ENCODE measurements at places on chromosomes 6 and 20.
A peak's percentile ranks its signal among the peaks of the same experiment; 100 is the strongest.

GRCh38 chr20:42309050-42309449, 690.9 kb upstream of the CHD6 start:
- DNase-seq = no peak

DNA sequence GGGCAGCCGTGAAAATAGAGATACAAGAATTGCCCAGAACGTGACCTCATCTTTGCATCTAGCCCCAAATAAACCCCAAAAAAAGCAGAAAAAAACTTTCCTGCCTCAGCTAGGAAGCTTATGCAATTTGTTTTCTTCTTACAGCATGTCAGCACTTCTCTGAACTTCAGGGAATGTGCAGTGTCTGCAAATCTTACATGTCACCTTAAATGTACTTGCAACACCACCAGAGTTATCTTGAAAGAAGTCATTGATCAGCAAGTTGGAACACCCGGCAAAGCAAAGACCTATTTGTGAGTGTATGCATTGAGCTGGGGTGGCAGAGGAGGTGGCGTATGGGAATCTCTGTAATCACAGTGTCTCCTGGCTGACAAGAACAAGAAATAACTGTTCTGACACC, 123.4 kb downstream of the PKHD1 start:
- DNase-seq = no peak

DNA sequence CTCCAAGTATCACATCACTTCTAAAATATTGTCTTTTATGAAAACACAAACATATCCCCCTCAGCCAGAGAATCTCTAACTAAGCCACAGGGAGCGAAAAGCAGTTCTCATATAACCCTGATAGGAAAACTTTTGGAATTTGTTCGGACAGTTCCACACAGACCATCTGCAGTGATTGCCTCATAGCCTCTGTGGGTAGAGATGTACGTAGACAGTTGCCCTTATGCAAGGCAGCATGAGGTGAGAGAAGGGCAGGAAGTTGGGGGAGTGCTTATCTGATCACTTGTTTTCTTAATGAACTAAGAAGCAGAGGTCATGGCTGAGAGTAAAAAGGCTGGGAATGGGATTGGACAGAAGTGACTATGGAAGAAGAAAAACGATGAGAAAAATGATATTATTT, 39.6 kb downstream of the SLC23A2 start:
- peak; percentile 60 for DNase-seq

GRCh38 chr20:9143926-9144325, 75.0 kb downstream of the PLCB4 start:
- DNase-seq = no peak

DNA sequence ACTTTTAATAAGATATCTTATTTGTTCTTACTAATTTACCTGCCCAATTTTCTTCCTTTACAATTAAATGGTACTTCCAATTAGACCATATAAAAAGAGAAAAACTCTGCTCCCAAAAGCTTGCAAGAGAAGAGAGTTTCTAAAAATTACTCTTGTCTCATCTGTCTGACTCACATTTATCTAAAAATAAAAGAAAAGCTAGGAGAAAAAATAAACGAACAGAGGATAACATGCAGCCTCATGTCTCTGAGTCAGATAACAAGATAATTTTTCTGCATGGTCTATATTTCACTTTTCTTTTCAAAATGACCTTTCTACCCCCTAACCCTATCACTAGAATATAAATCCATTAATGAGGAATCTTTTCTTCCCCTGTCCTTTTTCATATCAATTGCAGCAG, 127.2 kb upstream of the TCF21 start:
- no peak for DNase-seq

DNA sequence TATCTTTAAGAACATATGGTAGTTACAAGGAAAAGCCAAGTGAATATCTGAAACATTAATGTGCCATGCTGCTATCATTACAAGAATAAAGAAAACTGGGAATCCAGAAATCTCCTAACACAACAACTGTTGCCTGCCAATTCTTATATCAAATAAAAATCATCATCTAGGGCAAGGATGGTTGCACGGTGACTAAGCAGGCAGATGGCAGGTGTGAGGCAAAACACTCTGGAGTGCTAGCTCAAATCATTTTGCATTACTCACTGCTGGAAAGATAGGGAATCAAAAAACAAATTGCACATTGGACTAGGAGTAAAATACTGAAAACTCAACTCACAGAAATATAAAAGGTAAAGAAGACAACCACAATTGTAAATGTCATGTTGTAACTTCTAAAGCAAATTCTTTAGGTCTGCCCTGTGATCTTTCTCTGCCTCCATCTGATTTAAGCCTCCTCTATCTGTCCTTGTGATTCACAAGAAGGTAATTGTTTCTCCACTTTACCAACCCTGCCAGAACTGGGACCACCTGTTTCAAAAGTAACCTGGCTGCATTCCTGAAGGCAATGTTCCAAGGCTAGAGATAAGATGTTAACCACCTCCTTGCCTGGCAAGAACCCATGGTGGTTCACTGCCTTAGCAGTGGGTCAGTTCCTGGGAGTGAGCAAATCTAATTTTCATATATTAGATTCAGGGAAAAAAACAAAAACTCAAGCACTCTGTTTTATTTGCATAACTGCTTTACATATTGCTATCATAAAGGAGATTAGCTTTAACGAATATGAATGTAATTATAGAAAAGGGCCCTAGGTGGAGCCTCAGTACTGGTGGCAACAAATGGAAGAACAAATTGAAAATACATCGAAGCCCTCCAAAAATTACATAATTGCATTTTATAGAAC, 33.1 kb upstream of the LCA5 start:
- no peak for DNase-seq

DNA sequence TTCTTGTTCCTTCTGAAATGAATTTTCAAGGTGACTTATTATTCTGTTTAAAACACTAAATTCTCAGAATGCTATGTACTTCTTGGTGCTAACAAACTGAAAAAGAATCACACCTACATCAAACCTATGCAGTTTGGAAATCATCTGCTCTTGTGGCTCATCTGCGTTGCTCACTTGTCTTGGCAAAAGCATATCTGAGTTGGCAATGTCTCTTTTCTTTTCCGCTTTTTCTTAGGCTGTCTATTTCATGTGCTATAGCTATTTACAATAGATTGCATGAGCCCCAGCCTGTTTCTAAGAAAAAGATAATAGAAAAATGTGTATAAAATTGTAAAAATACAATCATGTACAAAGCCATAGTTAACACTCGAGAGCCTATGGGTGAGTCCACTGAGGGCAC, 348.9 kb upstream of the AGPAT4 start:
- no peak for DNase-seq

DNA sequence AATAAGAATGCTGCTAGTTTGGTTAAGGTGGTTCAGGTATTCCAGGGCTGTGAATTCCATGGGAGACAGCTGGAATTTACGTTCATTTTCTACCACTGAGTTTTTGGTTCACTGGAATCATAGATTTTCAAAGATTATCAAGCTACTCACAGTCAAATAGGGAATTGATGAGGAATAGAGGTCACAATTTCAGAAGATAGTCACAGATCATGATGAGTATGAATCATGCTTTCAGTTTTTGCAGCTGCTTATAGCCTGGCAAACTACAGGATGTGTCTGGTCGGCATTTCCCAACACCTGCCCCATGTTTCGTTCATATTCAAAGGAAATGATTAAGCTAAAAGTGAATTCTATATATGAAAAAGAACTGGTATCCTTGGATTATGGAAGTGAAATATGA, 58.7 kb downstream of the BCKDHB start:
- DNase-seq = no peak

DNA sequence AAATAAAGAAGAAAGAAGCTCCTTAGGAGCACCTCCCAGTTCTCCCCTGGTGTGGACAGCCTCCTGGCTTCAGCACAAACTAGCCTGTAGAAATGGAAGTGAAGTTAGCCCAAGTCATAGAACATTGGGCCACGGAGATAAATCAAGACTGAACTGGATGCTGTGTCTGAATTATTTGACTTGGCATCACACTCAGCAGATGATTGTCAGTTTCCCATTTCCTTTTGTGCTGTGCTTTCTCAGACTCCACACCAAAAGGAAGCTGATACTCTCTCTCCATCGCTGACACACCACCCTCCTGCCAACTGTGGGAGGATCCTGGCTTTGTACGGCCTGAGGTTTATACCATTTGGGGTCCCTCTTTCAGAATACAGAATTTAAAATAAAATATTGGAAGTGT, 209.8 kb downstream of the TFAP2A start:
- no peak for DNase-seq

DNA sequence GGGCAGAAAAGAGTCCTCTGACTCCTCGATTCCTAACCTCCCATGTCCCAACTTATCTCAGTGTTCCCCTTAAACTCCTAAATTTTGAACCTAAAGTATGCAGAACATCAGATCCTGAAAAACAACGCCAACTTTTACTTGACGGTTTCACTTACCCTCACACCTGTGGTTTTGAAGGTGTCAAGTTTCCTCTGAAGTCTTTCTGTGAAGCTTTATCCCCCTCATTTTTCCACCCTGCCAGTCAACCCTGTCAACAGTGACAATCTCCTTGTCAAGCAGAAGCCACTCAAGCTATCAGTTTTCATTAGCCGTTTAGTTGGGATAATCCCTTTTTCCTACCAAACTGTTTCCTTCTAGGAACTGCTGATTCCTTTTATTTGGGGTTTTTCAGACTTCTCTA, 245.4 kb upstream of the PREP start:
- DNase-seq = no peak

GRCh38 chr6:72757048-72757447, 135.2 kb downstream of the KCNQ5 start:
- no peak for DNase-seq

DNA sequence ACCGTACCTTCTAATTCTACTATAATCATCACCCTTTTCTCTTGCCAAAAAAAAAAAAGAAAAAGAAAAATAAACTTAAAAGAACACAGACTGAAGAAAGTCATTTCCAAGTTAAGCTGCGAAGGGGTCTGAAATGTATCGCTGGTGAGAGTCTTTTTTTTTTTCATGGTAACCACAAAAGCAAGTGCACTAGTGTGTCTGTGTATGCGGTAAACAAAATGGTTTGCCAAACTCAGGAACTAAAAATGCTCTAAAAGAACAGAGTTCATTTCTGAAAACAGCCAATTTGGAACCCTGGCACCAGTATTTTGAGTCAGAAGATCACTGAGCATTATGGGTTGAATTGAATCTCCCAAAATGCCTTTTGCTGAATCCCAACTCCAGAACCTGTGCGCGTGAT, 46.6 kb downstream of the CDH4 start:
- no peak for DNase-seq

DNA sequence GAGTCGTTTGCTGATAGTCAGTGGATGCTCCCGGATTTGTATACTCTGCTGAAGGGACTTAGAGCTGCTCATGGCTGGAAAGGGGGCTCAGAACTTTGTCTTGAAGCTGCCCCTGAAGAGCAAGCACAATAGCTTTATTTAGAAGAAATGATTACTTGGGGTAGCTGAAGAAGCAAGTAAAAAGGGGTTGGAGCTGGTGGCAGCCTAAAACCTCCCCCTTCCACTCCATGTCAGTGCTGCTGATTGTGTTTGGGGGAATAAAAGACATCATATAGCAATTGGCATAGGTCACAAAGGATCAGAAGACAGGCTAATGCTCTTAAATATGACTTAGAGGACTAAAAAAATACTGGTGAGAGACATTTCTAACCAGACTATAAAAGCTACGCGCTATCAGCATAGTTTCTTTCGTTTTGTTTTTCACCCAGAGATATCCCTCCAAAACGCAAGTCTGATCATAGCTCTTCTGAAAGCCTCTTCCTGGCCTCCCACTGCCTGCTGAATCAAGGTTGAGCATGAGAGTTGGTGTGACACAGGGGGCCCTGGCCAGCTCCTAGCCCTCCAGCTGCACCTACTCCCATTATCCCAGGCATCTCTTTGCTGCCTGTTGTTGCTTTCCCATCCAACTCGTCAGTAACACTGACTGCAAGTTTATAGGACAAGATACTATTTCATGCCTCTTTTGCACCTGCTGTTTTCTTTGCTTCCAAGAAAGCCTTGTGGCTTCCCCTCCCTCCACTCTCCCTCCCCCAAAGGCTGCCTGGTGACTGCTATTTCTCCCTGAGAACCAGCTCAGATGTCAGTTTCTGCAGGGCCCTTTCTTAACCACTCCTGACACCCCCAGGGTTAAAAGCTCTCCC, 33.9 kb upstream of the SGK1 start:
- no peak for DNase-seq

DNA sequence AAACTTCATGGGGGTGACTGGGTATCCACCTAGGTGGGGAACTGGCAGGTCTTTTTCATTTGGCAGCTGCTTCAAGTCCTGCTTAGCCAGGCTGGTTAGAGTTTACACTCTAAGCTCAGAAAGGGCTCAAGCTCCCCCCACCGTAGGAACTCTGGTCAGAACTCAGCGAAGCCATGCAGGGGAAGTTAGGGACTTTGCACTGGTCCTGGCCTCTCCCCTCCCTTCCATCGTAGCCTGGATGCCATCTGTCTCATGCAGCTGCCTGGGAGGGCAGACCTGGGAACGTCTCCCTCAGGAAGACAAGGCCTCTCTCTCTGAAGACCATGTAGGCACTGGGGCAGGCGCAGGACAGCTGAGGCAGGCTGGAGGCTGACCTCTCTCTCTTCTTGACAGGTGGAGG, 183.8 kb upstream of the UST start:
- no peak for DNase-seq

- DNase-seq = no peak
These were observed 8.4 kb upstream of the MAPK13 start for GRCh38 chr6:36121787-36122494.

DNA sequence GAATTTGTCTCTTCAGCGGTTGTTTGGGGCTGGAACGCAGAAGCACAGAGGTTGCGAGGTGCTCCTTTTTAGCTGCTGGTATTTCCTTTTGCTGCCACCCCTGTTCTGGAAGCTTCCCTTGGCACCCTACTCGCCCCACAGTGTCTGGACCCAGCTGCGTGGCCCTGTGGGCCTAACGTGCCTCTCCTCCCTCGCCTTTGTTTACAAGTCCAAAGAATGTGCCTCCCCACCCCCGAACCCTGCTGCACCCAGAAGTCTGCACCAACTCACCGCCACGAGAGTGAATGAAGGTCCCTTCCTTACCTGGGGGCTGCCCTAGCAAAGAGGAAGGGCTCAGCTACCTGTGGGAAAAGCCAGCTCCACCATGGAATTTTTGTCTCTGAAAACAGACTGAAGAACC, 139.7 kb upstream of the RPS6KA2 start:
- no peak for DNase-seq

GRCh38 chr6:28355743-28356665, 6.3 kb downstream of the ZKSCAN3 start:
- DNase-seq = peak; percentile 73

All from GM04504 (cell line).